H1 (cell line): ENCODE measurements at places on chromosomes 1 and 21. TPM values are rescaled to one million over a fixed set of nuclear protein-coding genes. Genes with fewer than 3 reads are reported as not detected.
A peak's percentile ranks its signal among the peaks of the same experiment; 100 is the strongest.

PM20D1 gene
- not detected in 2 replicates for total RNA-seq

FCRL2 gene
- not detected in 2 replicates for total RNA-seq

C1QB gene
- not detected in 2 replicates for total RNA-seq

HFM1 gene
- total RNA-seq: 0.99 and 1.2 TPM in 2 replicates

MFAP2 gene
- 172 and 188 TPM in 2 replicates for total RNA-seq

DNASE2B gene
- not detected in 2 replicates for total RNA-seq

HJV gene
- total RNA-seq: 0.32 and 0.46 TPM in 2 replicates

STUM gene
- total RNA-seq: 1.2 and 1.3 TPM in 2 replicates

CELA2B gene
- not detected in 2 replicates for total RNA-seq

GRCh38 chr1:244865028-244865371, 657 bp upstream of the HNRNPU start:
- H3K27me3 ChIP-seq: no peaks in the 10 kb centered on the region
- peaks cover 3% of the 10 kb centered on the region for H3K4me1 ChIP-seq

DNA sequence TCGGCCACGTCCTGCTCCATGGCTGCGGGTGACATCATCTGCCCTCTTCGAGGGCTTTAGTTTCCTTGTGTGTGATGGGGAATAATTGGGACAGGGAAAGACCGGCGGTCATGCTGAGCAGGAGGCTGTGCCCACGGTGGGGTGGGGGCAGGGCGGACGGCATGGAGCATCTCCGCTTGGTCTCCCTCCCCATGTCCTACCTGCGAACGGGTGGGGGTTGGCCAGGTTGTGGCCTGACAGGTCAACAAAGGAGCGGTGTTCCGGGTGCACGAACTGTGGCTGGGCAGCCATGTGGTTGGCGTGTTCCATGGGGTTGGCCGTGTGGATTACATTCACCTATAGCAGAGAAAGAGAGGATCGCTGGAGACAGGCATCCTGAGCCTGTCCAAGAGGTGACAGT, 80.0 kb downstream of the PIK3CD start:
- no peak for DNase-seq
- H3K4me3 ChIP-seq: no peak overlapping the region
- no peak overlapping the region; the same call in 1 of the 2 replicates for H3K27ac ChIP-seq

DNA sequence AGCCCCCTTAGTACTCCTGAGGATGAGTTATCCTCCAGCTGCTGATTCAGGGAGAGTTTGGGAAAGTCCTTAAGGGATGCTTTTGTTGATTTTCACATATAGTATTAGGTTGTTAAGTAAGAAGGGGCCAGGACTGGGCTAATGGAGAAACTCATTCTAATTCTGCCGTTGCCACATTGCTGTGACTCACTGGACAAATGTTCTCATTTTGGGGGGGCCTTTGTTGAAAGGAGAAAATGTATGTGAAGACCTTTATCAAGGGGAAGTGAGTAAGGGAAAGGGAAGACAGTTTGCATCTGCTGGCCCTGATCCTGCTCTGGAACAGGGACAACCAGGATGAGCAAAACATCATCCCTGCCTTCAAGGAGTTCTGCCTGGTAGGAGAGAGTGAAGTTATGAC, 123.2 kb upstream of the FGGY start:
- H3K27ac ChIP-seq: no peak overlapping the region
- DNase-seq: no peak
- H3K36me3 ChIP-seq: no peaks in the 10 kb centered on the region
- H3K4me3 ChIP-seq: no peak overlapping the region

GRCh38 chr1:211606914-211607753, 28.2 kb upstream of the SLC30A1 start:
- no peak for DNase-seq
- no peak overlapping the region for H3K27ac ChIP-seq
- H3K4me1 ChIP-seq: no peaks in the 10 kb centered on the region
- no peaks in the 10 kb centered on the region for H3K27me3 ChIP-seq
- no peaks in the 10 kb centered on the region for H3K36me3 ChIP-seq

DNA sequence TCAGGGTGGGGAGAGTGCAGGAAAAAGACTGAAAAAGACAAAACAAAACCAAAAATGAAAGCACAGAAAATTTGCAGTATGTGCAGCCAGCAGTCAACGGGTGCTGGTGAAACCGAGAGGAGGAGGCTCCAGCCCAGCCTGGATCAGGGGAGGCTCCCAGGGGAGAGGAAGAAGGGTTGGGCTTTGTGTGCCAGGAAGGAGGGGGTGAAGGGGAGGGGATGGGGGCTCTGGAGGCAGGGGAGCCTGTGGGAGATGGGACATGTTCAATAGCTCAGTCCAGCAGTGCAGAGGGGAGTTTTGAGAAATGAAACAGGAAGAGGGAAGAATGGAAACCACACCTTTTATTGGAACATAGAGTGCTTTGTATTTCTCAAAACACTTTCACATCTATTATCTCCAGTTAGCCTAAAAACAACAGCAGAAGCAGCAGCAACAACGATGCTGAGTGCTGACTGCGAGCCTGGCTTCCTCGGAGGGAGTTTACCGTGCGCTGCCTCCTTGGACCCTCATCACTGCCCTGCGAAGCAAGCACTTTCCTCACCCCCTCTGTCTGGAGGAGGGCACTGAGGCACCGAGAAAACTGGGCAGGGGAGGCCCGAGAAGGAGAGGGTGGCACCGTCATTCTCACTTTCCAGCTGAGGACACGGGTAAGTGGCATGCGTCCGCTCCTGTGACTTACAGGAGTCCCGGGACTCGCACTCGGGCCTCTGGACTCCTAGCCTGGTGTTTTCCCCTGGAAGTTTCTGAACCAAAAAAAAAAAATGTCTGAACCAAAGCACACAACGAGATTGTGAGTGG, 62.9 kb downstream of the MDM4 start:
- no peak overlapping the region; the same call in 1 of the 2 replicates for H3K4me3 ChIP-seq
- peaks cover 40% of the 10 kb centered on the region for H3K4me1 ChIP-seq
- peaks cover 4% of the 10 kb centered on the region; the same call in 1 of the 2 replicates for H3K27me3 ChIP-seq
- no peak overlapping the region for H3K27ac ChIP-seq
- H3K36me3 ChIP-seq: no peaks in the 10 kb centered on the region

- H3K36me3 ChIP-seq: peaks cover 4% of the 10 kb centered on the region; the same call in 1 of the 2 replicates
- H3K4me1 ChIP-seq: no peaks in the 10 kb centered on the region; the same call in none of the 2 replicates
These were observed 129.8 kb downstream of the PBX1 start for GRCh38 chr1:164688791-164689190.

DNA sequence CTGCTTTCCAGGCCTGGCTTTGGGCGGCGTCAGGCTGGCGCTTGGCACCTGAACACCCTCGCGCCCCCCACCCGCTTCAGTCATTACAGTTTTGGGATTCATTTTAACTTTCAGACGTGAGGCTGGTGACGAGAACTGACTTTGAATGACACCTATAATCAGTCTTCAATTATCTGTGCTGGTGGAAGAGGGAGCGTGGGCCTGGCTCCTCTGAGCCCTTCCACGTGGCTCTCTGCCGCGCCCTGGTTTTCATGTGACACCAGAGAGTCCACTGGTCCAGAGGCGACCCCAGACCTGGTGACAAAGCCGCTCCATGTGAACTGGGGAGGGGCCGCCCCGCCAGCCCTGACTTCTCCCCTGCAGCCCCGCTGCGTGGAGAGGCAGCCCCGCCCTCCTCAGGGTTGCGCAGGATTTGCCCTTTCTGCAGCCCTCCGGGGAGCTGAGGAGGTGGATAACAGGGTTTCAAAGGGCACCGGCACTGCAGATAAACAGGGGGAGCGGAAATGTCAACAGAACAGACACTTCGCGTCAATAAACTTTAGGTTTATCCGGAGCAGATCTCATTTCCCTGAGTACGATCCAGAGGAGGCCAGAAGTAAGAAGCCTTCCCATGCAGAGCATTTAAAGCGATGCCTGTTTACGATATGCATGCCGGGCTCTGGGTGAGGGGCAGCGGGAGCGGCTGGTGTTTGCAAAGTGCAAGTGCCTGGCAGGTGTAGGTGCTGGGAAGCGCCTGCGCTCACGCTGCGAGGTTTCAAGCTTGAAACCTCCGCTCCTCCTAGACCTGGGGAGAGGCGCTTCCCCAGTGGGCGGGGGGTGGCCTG, 56.4 kb downstream of the AJAP1 start:
- H3K27ac ChIP-seq: no peak overlapping the region
- no peaks in the 10 kb centered on the region for H3K36me3 ChIP-seq
- peaks cover 19% of the 10 kb centered on the region for H3K27me3 ChIP-seq
- DNase-seq: peak; percentile 66
- no peak overlapping the region for H3K4me3 ChIP-seq

DNA sequence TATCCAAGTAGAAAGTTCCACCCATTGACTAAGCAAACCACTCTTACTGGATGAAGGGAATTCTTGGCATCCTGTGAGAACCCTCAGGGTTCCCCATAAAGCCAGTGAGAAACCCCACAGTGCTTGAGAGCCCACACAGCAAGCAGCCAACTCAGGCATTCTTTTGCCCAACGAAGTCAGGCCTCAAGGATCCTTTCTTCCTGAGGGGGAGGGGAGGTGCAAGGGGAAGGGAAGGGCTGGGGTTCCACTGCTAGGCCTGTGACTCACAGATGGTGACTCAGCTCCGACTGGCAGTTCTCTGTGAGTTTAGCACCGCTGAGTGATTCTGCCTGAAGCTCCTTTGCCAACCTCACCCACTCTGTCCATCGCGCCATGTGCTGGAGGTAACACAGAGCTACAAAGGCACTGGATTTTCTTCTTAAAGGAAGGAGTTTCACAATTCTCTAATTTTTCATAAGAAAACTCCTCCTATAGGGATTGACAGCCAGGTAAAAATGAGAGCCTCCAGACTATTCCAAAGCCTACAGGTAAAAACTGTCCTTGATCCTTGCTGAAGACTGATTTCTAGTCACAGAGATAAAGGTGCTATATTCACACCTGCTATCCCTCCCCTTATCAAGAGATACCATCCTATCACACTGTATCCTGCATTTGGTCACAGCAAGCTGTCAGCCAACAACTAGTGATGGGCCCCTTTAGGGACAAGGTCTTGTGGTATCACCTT, 4.8 kb downstream of the ENO1 start:
- no peak overlapping the region for H3K4me3 ChIP-seq
- DNase-seq: peak; percentile 63
- no peaks in the 10 kb centered on the region for H3K27me3 ChIP-seq
- H3K36me3 ChIP-seq: peaks cover 49% of the 10 kb centered on the region
- peak overlapping the region; percentile 59; the same call in 1 of the 2 replicates for H3K27ac ChIP-seq

GRCh38 chr1:88802950-88803349, 88.4 kb downstream of the GTF2B start:
- no peaks in the 10 kb centered on the region for H3K27me3 ChIP-seq
- no peak overlapping the region for H3K4me3 ChIP-seq
- H3K4me1 ChIP-seq: no peaks in the 10 kb centered on the region
- no peak overlapping the region for H3K27ac ChIP-seq
- H3K36me3 ChIP-seq: peaks cover 31% of the 10 kb centered on the region
- DNase-seq: no peak

GRCh38 chr1:187987236-187987776, 1158.6 kb downstream of the PLA2G4A start:
- H3K4me3 ChIP-seq: no peak overlapping the region
- no peaks in the 10 kb centered on the region for H3K36me3 ChIP-seq
- DNase-seq: no peak
- H3K4me1 ChIP-seq: no peaks in the 10 kb centered on the region

- no peaks in the 10 kb centered on the region for H3K27me3 ChIP-seq
- no peak overlapping the region for H3K4me3 ChIP-seq
- peak; percentile 44 for DNase-seq
- H3K36me3 ChIP-seq: no peaks in the 10 kb centered on the region
These were observed 34.5 kb downstream of the OR10R2 start for GRCh38 chr1:158506369-158506987.

DNA sequence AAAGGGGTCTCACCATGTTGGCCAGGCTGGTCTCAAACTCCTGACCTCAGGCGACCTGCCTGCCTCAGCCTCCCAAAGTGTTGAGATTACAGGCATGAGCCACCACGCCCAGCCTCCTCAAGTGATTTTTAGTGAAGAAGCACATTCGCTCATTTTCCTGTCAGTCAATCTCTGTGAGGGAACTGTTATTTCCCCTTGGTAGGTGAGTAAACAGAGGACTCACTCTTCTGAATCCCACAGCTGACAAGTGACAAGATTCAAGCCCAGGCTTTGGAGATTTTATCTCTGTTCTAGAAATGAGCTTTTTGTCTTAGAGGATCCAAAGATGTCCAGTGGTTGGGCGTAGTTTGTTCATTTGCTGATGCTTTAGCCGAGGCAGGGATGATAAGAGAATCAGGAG, 43.9 kb upstream of the TACSTD2 start:
- no peaks in the 10 kb centered on the region for H3K36me3 ChIP-seq
- H3K4me1 ChIP-seq: peaks cover 5% of the 10 kb centered on the region
- H3K27ac ChIP-seq: no peak overlapping the region
- H3K27me3 ChIP-seq: no peaks in the 10 kb centered on the region

DNA sequence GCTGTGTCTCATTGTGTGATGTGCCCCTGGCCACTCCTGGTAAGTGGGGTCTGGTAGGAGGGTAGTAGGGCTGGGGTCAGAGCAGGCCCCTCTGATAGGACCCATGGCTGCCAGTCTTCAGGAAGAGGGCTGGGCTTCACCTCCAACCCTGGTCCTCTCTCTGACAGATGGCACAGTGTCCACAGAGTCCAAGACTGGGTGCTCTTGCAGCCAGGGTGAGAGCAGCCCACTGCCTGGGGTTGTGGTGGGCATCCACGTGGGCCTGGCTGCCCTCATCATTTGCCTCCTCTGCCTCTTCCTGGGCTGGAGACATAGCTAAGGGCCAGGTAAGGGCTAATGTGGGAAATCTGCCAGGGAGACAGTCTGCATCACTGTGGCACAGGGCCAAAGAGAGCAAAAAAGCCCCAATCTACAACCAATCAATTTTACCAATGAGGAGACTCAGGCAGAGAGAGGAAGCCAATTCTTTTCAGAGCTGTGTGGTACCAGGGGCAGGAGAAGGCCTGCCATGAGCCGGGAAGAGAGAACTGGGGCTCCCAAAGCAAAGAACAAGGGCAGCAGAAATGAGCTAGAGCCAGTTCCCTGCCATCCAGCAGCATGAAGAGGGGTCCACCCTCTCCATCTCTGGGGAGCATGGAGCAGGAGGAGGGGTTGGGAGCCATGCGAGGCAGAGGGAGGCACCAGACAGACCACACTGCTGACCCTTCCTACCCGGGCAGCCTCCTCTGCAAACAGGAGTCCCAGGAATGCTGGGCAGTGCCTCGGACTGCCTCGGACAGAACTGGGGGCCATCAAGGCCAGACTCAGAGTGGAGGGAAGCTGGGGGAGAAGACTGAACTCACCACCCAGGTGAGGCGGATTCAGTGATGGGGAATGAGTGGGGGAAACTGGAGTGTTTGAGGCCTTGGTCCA, 26.8 kb downstream of the SLC27A3 start:
- H3K36me3 ChIP-seq: no peaks in the 10 kb centered on the region
- no peak overlapping the region for H3K27ac ChIP-seq
- H3K4me1 ChIP-seq: no peaks in the 10 kb centered on the region
- H3K27me3 ChIP-seq: no peaks in the 10 kb centered on the region

DNA sequence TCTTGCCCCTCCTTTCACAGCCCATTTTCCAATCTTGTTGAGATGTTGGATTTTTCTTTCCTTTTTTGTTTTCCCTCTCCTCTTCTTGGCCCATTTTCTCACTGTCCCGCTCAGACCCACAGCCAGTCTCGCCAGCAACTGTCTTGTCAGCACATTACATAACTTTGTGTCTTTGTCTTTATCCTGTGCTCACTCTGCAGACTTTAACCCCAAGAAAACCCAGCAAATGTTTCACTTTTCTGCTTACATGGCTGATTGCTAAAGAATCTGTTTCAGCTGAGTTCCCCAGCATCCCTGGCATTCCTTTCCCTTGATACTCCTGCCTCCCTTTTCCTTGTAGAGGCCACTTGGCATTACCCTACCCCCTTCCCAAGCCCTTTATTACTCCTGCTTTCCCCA, 74.6 kb downstream of the ZNF648 start:
- peaks cover 7% of the 10 kb centered on the region for H3K4me1 ChIP-seq
- DNase-seq: no peak
- H3K4me3 ChIP-seq: no peak overlapping the region
- H3K36me3 ChIP-seq: no peaks in the 10 kb centered on the region
- H3K27me3 ChIP-seq: no peaks in the 10 kb centered on the region
